ENCODE measurements at places on chromosomes 16 and 17.
A peak's percentile ranks its signal among the peaks of the same experiment; 100 is the strongest.

DNA sequence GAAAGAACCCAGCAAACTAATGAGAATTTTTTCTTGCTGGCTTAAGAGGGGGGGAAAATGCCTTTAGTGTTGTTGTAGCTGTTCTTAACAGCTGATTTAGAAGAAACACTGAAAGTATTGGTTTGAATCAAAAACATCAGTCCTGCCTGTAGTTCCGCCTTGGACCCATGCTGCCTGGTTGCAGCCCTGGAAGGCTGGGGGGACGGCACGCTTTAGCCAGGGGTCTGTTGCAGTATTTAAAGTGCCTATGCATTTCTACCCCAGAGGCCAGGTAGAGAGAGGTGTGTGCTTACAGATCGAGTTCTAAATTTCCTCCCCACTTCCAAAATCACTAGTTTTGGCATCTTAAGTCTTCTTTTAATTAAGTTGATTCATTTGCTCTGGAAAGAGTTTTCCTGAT lies 201.9 kb downstream of the CCDC182 start:
- DNase-seq, result no peak

DNA sequence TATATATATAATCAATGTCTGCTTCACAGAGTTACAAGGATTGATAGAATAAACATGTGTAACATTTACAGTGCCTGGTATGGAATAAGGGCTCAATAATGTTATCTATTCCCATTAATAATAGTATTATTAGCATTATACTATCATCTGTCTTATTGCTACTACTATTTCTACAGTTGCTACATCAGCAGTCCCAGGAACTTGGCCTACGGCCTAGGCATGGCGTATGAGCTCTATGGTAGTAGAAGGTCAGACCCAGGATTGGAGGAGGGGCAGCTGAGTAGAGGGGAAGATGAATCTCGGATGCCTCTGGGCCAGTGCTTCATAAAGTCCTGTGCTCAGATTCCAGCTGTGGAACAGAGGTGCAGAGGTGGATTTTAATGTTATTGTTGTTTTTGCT lies 146.3 kb upstream of the TBX2 start:
- no peak for DNase-seq

GRCh38 chr17:18038149-18038850 lies 668 bp downstream of the ATPAF2 start:
- DNase-seq, result no peak

DNA sequence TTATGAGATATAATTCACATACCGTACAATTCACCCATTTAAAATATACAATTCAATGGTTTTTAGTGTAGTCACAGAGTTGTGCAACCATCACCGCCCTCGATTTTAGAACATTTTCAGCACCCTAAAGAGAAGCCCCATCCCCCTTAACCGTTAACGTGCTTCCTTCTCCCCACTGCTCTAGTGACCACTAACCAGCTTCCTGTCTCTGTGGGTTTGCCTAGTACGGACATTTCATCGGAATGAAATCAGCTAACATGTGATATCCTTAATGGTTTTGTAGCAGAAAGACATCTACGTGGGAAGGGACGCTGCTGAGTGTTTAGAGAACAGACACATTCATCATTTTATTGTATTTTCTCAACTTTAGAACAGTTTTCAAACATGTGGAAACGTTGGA lies 80.8 kb upstream of the HSBP1 start:
- DNase-seq, result no peak

- DNase-seq, result no peak
Observed at GRCh38 chr16:50602531-50603205, 54.5 kb downstream of the NKD1 start.

- DNase-seq, result no peak
Observed at GRCh38 chr16:51166091-51166490, 15.0 kb upstream of the SALL1 start.

DNA sequence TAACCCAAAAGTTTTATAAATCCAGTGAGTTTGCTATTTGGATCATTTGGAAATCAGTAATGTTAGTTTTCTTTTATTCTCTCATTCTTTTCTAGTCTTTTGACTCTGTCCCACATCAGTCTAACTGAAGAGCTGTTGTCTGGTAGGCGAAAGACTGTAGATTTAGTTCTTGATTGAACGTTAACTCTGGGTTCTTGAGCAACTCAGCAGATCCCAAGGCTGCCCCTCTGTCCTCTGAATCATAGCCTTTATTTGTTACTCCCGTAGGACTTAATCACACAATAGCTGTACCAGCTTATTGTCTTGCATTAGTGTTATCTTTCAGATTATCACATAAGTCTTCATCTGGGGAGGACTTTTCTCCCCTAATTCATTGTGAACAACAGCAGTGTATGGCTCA lies 119.3 kb upstream of the TOM1L1 start:
- no peak for DNase-seq

GRCh38 chr16:78444-79150 lies 572 bp downstream of the MPG start:
- no peak for DNase-seq

GRCh38 chr17:82668631-82669099 lies 20.4 kb upstream of the WDR45B start:
- DNase-seq, result peak; percentile 68

GRCh38 chr17:81250286-81251093 lies 11.4 kb downstream of the NDUFAF8 start:
- peak; percentile 81 for DNase-seq

DNA sequence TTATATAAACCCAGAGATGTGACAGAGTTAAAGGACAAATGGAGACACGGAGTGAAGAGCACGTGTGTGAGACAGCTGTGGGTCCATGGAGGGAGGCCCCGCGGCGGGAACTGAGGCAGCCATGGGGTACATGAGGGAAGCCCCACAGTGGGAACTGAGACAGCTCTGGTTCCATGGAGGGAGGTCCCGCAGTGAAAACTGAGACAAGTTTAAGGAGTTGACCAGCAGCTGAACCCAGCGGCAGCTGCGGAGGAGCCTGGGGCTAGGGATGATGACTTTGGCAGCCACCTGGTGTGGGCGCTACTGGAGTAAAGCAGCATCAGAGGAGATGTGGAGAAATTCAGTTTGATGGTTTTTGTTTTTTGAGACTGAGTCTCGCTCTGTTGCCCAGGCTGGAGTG lies 185.1 kb downstream of the RPTOR start:
- DNase-seq, result no peak

- DNase-seq, result peak; percentile 96
Observed at GRCh38 chr17:40547079-40547784, 18.0 kb downstream of the CCR7 start.

DNA sequence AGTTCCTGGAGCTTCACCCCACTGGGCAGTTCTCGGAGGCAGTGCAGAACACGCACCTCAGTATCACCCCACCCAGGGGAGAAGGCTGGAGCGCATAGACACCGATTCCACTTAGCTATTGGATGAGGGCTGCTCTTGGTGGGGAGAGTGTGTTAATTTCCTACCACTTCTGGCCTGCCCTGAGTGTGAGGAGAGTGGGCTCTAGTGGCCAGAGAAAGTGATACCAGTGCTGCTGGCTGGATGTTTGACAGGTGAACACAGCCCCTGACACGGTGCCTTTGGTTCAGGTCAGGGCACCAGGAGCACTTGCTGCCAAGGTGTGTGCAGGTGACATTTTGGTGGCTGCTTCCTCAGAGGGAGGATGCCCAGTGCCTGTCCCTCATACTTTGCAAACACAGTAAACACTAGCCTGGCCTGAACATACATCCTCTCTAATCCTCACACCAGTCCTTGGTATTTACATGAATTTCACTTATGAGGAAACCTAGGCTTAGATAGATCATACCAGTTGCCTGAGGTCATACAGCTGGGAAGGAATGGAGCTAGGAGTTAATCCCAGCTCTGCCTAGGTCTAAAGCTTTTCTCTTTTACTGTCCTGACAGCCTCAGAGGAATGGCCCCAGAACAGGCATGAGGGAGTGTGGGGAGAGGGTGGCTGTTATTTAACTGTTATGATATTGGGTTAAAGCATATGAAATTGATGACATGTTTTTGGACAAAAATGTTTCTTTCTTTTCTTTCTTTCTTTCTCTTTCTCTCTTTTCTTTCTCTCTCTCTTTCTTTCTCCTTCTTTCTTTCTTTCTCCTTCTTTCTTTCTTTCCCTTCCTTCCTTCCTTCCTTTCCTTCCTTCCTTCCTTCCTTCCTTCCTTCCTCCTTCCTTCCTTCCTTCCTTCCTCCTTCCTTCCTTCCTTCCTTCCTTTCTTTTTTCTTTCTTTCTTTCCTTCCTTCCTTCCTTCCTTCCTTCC lies 21.0 kb upstream of the ITGAX start:
- peak; percentile 23 for DNase-seq

DNA sequence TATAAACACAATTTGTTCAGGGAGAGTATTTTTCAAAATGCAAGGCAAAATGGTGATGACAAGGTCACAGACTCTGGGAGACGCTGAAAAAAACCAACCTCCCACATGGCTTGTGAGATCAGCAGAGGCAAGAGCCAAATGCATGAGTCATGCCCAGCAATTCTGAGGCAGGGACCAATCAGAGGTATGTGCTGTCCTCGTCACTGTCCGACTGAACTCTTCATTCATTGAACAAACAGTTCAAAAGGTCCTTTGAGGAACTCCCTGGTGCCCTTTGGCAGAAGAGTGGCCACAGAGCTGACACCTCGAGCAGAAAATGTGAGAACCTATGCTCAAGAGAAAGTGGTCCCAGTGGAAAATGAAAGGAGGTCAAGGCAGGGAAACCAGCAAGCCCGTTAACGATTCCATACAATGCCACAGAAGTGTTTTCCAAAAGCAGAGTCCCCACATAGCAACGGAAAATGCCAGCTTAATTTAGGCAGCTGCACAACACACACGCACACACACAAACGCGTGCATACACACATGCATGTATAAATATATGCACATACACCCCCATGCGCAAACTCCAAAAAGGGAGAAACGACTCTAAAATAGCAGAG lies 50.9 kb downstream of the CDH11 start:
- DNase-seq, result peak; percentile 85

DNA sequence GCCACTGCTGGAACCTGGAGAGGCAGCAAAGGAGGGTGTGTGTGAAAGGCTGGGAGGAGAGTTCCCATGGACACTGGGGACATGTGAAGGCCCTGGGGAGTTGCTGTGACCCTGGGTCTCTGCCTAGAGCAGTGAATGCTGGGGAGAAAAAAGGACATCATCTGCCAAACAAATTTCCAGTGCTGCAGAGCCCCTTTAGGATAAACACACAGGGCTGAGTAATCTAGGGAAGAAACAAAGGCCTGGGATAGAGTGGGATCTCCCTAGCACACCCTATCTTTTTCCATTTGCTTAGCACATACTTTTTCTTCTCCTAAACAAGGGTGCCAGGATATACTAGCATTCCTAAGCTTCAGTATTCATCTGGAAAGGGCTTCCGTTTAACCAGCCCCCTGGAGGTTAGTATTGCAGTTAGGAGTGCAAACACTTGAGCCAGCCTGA lies 3.3 kb upstream of the HIGD1B start:
- no peak for DNase-seq

DNA sequence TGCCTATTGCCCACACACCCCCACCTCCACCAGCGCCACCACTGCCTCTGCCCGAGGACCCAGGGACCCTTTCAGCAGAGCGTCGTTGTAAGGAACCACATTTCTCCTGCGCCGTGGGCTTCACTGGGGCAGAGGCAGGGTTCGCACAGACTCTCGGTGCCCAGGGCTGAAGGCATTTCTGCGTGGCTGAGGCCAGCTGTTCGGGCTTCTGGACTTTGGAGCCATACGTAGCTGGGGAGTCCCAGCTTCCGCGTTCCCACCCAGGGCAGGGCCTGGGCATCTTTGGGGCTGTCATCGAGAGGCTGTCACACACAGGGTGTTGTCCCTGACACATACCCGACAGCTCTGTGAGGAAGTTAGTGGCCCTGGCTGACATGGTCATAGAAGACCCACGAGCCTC lies 16.0 kb upstream of the SMIM5 start:
- DNase-seq, result no peak

- no peak for DNase-seq
Observed at GRCh38 chr17:30084788-30085187, 31.8 kb upstream of the NSRP1 start.

DNA sequence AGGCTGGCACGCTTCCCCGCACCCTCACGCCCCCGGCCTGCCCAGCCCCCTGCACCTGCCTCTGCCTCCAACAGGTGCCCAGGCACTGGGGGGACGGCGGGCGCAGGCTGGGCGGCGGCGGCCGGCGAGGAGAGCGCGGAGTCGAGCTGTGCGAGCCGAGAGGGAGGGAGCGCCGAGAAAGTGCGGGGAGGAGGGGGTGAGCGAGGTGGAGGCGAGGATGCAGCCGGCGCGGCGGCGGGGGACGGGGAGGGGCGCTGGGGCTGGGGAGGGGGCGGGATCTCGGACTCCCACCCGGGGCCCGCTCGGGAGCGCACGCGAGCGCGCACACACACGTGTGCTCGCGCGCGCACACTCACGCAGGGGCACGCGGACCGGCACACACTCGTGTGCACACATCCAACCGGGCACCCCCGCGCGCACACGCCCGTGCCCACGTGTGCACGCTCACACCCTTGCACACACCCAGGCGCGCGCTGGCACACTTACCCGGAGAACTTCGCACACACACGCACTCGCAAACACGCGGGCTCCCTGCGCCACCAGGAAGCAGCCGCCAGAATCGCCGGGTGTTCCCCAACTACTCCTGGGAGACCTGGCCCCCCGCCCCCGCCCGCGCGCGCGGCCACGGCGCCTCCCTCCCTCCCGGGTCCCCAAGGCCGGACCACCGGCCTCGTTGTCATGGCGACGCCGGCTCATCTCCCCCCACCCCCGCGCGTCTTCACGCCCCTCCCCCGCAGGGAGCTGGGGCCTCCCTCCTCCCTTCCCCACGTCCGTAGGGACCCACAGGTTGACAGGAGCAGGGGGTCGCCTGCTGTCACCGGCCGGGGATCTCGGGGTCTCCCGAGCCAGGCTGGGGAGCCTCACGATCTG lies at the start of gene DOC2A:
Gene DOC2A (minus strand): TSS at position 184 of the 870 bp plus-strand sequence. CDS start 805 bp downstream, outside the sequence.
- peak; percentile 30 for DNase-seq

GRCh38 chr16:78505036-78505435 lies 405.6 kb downstream of the WWOX start:
- no peak for DNase-seq

GRCh38 chr16:85190572-85190971 lies 78.3 kb upstream of the CIBAR2 start:
- DNase-seq, result no peak

GRCh38 chr16:88974916-88975215 lies 2.1 kb downstream of the CBFA2T3 start:
- DNase-seq, result no peak

- no peak for DNase-seq
Observed at GRCh38 chr17:61619493-61619892, 28.5 kb upstream of the NACA2 start.

GRCh38 chr16:25691519-25692091 lies at the start of gene HS3ST4:
Gene HS3ST4 (plus strand): TSS chr16:25691959.
- DNase-seq, result no peak

DNA sequence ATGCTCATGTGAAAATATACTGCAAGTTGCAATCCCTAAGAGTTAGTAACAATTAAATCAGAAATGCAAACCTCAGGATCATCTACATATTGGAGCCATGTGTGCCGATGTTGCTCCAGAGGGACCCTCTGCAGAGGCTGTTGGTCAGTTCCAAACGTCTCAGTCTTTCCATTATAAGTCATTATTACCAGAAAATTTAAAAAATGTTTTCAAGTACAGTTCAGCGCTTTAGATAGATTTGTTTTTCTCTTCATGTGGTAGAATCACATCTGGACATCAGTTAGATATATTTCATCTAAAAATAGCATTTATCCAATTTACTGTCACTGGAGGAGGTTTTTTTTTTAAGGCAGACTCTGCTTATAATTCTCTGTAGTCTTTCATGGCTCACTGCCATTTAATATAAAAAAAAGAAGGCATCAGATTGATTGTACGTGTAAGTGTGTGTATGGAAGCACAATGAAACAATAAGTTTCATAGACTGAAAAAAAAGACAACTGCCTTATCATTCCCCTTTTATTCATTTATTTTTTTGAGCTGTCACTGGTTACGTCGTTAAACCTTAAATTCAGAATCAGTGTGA lies 46.1 kb upstream of the MARCHF10 start:
- DNase-seq, result no peak
